ENCODE measurements at places on chromosomes 5 and 9. TPM values are rescaled to one million over a fixed set of nuclear protein-coding genes. Genes with fewer than 3 reads are reported as not detected.

IFNK gene
- total RNA-seq = not detected

CACFD1 gene
- total RNA-seq = 4.9 TPM

SIT1 gene
- not detected for total RNA-seq

SH3TC2 gene
- total RNA-seq = 0.58 TPM

PCDHB11 gene
- total RNA-seq = 0.05 TPM

INSL4 gene
- total RNA-seq = 17.0 TPM

ZBTB43 gene
- total RNA-seq = 10.6 TPM

RMRP gene
- total RNA-seq = 7.0 TPM

COL15A1 gene
- total RNA-seq = 0.39 TPM
